Stimulated activated CD8-positive, alpha-beta memory T cell treated with anti-CD3 and anti-CD28 coated beads, Interleukin-4, amount 100 ng/mL, for 24 hours (primary cell): ENCODE measurements at places on chromosomes 1 and 21.

GRCh38 chr1:182299728-182300616 is 91.6 kb downstream of the GLUL start:
- no peak for DNase-seq

DNA sequence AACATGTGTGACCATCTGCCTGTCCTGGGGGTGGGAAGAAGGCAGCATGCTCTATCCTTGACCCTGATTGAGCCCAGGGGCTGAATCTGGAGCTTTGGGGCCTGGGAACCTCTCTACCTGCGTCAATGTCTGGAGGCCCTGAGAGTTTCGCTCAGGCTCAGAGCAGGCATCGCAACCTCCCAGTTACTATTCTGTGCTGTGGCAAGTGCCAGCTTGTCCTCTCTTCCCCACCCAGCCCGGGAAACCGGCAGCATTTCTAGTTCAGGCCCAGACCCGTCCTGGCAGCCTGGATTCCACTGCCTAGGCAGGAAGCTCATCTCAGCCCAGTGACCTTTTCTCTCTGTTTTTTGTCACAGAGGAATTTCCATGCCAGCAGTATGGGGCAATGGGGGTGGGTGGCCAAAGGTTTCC is 10.0 kb upstream of the IRF6 start:
- DNase-seq: no peak

DNA sequence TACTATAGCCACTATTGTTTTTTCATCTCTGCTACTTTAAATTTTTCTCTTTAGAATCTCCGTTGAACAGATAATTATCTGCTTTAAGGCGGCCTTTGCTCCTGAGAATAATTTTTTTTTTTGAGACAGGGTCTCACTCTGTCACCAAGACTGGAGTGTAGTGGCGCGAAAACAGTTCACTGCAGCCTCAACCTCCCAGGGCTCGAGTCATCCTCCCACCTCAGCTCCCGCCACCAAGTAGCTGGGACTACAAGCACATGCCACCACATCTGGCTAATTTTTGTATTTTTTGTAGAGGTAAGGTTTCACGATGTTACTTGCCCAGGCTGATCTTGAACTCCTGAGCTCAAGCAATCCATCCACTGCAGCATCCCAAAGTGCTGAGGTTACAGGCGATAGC is 28.6 kb downstream of the TRIT1 start:
- DNase-seq: no peak

DNA sequence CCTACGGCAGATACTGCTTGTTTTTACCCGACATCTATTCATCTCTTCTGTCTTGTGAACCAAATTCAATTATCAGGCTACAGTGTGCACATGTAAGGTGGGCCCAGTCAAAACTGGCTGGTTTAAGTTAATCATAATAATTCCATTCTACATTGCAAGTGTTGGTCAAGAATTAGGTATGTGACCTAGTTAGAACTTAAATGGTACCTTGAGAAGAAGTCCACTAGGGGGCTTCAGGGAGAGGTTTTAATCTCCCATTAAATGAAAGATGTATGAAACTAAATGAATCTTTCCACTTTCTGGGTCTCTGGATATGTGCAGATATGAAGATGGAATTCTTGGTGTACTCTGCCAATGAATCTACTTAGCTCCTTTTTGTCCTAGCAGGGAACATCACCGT is 187.1 kb downstream of the CDC42BPA start:
- DNase-seq: no peak

DNA sequence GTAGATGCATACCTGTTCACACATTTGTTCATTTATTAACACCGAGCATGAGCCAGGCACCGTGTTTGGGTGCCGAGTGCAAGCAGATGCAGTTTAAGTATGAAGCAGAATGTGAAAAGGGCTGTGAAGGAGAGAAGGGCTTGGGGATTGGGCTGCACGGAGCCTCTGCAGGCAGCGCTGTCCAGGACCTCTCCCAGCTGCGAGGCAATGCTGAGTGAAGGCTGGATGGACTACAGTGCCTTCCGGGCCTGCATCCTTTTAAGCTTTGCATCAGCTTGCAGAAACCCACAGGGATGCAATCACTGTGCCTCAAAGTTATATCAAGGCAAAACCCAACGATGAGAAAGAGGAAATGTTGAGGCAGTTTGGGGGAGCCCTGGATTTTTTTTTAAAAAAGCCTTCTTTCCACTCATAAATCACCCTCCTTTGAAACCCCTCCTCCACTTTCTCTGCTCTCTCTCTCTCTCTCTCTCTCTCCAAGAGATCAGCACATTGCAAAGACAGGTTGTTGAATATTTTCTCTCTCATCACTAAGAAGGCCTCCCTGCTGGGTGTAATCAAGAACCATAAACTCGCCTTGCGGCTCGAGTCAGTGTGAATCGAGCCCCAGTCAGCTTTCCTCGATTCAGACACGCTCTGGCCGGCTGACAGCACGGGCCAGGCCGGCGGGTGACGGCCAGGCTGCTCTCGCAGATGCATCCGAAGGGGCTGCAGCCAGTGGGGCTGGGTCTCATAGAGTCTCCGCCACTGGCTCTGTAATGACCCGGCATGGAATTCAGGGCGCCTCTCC is 89.2 kb upstream of the POU3F1 start:
- DNase-seq: no peak
